ENCODE measurements at places on chromosomes 6 and 20.

- DNase-seq = no peak
These were observed 39.4 kb upstream of the SPDEF start for GRCh38 chr6:34595332-34596184.

GRCh38 chr6:140912686-140913085 is 1220.0 kb upstream of the GJE1 start:
- DNase-seq = no peak

GRCh38 chr6:83169106-83169505 is 24.0 kb downstream of the PGM3 start:
- no peak for DNase-seq

- no peak for DNase-seq
These were observed 134.8 kb upstream of the OGFRL1 start for GRCh38 chr6:71153755-71154325.

GRCh38 chr6:43789447-43789846 is 19.4 kb downstream of the VEGFA start:
- no peak for DNase-seq

DNA sequence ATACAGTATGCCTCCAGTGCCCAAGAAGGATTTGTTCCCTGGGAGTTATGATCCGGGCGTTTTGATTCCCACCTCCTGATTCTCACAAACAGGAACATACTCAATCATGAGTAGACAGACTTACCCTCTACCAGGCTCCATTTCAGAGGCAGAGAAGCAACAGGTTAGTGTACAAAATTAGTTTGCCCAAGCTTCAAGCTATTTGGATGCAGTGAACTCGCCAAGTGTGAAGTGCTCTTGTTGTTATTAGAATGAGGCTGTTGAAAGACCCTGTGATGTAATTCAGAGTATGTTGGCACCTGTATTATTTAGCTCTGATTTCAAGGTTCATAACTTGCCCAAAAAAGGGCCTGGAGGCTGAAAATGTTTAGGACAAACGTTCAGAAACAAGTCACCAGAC is 247.0 kb downstream of the PHACTR1 start:
- DNase-seq = no peak

DNA sequence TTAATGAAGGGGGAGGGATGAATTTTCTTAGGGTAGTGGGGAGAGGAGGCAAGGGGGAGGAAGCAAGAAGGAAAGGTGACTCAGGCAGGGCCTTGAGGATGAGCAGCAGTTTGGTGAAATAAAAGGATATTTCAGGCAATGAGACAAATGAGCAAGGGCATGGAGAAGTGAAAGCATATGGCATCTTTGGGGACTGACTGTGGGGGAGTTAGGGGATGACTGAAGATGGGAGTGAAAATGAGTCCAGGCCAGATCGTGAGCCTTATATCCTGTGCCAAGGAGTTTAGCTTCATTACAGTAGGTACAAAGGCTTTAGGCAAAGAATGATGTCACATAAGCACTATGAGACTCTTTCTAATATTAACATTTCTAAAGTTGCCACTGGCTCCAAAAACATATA is 51.9 kb downstream of the ILRUN start:
- no peak for DNase-seq

- peak; percentile 87 for DNase-seq
These were observed 144.9 kb downstream of the SOX4 start for GRCh38 chr6:21738180-21739094.

DNA sequence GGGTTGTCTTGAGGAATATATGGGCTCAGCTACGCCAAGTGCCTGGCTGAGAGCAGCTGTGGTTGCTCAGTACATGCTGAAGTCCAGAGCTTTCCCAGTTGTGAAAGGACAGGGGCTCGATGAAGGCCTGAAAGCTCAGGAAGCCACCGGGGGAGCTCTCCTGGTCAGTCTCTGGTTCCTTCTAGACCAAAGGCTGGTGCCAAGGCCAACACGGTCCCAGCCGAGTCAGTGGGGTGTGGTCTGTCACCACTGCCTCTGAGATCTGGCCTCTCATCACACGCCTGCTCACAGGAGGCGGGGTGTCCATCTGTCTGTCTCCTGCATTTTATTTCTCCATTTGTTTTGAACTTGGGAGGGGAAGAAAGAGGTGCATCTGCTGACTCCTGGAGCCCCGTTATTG is 4.9 kb upstream of the FAM83C start:
- no peak for DNase-seq

DNA sequence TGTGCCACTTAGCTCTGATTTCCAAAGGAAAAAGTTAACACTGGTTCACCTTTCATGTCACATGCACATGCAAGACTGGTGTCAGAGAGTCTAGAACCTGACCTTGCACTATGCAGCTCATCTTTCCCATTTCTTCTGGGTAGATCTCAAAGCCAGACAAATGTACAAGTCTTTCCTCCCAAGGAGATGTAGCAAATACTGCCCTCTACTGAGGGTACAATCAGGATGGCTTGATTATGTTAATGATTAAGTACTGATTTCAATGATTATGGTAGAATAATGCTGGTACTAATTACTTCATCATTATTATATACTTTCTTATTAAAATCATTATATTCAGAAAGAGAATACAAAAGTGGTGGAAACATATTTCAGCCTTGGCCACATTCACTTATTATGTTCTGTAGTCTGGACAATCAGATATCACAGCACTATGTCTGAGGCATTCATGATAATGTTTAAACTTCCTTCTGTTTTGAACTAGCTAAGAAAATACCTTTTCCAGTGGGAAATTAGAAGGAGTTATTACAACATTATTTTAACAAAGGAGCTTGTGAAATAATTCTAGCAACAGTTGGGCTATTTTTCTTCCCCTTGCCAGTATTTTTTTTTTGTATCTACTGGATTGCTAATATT is 68.5 kb upstream of the FOXO3 start:
- DNase-seq = peak; percentile 8

DNA sequence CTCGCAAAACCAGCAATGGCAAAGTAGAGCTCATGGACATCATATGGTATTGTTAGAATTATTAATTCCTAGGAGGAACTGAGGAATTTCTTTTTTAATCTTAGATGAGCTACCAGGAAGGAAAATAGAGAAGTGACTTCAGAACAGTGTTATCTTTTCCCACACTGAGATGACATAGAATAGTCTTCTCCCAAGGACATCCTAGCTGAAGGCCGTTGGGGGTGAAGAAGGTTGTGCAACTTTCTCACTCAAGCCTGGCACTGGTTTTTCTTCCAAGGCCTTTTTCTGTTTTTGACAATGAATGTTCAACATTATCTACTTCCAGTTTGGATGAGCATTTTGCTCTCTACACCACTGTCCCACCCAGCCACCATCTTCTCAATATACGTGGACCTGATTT is 35.8 kb upstream of the MAS1 start:
- DNase-seq = no peak

DNA sequence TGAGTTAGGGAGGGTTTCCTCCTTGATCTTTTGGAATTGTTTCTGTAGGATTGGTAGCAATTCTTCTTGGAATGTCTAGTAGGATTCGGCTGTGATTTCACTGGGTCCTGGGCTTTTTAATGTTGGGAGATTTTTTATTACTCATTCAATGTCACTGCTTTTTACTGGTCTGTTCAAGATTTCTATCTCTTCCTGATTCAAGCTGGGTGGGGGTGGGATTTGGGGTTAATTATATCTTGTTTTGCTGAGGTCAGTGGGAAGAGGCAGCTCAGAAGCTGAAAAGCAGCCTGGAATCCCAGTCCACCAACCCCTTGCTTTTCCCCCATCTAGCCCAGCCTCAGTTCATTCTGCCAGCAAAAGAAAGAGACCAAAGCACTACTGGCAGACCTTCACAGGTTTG is 39.6 kb downstream of the SUMO4 start:
- no peak for DNase-seq

DNA sequence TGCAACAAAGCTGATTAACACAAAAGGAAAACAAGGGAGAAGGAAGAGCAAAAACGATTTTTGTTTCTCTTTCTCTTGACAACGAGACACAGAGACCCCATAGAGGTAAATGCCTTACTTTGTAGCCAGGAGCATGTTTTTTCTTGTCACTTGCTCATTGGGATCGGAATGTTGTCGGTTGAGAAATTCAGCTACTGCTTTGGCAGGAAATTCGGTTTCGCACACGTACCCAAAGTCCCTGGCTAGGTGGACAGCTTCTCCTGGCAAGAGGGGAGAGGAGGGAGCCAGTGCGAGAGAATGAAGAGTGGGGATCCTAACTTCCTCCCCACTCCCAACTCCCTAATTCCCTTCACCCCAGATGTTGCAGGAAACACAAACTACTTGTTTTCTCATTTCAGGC is 14.5 kb downstream of the TFAP2A start:
- no peak for DNase-seq

DNA sequence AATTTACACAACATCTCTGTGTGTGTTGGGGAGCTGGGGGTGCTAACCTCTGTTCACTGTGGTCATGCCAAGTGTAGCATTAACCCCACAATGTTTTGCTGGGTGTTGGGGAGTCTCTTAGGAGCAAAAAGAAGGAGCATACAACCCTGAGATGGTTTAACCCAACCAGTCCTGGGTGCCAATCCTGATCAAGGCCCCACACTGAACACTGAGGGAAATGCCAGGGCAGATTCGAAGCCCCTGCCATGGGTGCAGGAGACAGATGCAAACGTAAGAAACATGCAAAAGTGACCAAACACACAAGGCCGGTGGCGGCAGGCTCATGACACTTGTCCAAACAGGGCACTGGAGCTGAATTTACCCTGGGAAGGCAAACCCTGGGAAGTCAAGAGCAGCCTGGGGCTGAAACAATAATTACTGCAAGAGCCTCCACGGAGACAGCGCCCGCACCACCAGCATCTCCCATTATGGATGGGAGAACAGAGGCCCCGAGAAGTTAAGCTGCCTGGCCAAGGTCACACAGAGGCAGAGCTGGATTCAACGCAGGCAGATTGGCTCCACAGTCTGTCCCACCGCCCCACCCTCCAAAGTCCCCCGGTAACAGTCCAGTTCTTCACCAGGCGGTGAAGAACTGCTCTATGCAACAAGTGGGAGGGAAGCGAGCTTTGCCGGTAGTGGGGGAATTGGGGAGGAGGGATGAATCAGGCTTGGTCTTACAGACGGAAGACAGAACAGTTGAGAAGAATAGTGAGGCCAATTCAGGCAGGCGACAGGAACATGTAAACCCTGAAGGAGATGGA is 8.5 kb downstream of the ACSS1 start:
- DNase-seq = no peak

- DNase-seq = no peak
These were observed 558.8 kb downstream of the KIF16B start for GRCh38 chr20:16014436-16014835.

GRCh38 chr6:28980852-28981430 is 24.2 kb downstream of the ZNF311 start:
- peak; percentile 80 for DNase-seq

- DNase-seq = peak; percentile 0
These were observed 65.7 kb downstream of the TRDN start for GRCh38 chr6:123570813-123571684.

Measured in SHP77 (cell line).